Dorsolateral prefrontal cortex (tissue), 122 donors: ENCODE measurements at places on chromosomes 6 and 20.
A peak's percentile ranks its signal among the peaks of the same experiment; 100 is the strongest.

DNA sequence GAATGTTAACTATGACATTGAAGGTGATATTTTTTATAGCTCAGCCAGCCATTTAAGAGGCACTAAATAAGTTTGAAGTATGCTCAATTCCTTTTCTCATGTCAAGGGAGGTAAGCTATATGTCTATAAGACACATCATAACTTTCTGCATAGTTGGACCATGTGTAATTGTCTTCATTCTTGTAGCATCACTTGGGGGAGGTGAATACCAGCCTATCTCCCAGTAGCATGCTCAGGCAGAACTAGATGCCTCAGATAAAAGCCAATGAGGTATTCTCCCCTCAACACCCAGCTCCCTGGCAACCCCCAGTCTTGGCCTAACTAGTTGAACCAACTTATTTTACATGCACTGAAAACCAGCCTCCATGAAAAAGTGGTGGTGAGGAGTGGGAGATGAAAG is 158.3 kb upstream of the JAG1 start:
- DNase-seq, result no peak

DNA sequence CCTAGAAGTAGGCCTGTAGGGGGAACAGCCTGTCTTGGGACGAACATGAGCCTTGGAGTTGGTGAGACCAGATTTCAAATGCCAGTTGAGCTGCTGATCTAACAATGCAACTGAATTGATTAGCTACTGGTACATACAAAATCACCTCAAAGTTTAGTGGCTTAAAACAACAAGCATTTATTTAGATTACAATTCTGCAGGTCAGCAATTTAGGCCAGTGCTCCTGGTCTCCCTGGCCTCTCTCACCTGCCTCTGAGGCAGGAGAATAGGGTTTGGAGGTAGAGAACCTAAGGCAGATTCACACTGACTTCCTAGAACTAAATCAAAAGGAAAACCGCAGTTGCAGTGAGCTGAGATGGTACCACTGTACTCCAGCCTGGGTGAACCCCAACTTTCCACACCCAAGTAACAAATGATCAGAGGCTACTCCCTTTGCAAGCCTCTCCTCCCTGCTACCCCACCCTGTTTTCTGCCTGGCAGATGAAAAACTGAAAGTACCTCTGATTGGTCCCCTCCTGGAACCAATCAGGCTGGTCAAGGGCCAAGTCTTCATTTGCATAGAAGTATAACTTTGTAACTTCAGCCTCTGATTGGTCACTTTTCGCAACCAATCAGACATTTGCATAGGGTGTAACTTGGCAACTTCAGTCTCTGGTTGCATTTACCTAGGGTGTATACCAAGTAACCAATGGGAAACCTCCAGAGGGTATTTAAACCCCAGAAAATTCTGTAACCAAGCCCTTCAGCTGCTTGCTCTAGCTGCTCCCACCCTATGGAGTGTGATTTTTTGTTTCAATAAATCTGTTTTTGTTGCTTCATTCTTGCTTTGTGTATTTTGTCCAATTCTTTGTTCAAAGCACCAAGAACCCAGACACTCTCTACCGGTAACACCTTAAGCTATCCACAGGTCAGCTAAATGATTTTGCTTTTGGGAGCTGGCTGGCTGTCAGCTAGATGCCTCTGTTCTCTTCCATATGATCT is 8.1 kb upstream of the UBR2 start:
- DNase-seq, result no peak

GRCh38 chr6:160679402-160679769 is 15.3 kb upstream of the LPA start:
- no peak for DNase-seq

GRCh38 chr6:142326540-142326939 is 24.7 kb downstream of the ADGRG6 start:
- DNase-seq, result no peak

GRCh38 chr20:36279776-36280175 is 26.4 kb upstream of the DLGAP4 start:
- no peak for DNase-seq

- no peak for DNase-seq
Measured at GRCh38 chr6:96683819-96684528, 121.0 kb downstream of the FHL5 start.

GRCh38 chr6:2634139-2634964 is 116.4 kb downstream of the MYLK4 start:
- DNase-seq, result peak; percentile 80

DNA sequence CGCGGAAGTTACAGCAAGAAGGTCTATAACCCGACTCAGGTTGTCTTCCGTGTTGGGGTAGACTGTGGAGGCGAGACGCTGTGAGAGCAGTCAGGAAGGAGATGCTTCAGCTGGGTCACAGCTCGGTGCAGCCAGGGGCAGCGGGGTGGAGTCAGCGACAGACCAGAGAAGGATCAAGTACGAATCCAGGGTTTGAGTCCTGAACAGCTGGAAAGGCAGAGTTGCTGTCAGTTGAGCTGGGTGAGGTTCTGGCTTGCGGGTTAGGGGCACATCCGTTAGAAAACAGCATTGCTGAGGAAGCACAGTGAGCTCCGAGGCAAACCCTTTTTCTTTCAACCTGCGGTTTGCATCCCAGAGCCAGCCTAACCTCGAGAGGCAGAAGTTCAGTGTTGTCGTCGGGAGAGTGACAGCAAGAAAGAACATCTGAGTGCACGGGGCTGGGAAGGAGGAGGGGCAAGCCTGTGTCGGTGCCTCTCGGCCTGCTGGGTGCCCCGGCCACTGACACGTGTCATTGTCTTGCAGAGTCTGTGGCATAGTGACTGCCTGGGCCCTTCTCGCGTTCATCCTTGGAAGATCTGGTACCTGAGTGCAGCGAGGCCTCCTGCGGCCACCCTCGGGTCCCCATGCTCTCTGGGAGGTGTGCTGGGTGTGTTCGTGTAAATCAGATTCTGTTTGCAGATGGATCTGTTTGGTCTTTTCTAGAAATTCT is 20.0 kb downstream of the PNLDC1 start:
- DNase-seq, result no peak

- DNase-seq, result no peak
Measured at GRCh38 chr6:118207947-118208346, 300.9 kb downstream of the SLC35F1 start.

- DNase-seq, result no peak
Measured at GRCh38 chr6:45012687-45013086, 315.4 kb upstream of the RUNX2 start.

DNA sequence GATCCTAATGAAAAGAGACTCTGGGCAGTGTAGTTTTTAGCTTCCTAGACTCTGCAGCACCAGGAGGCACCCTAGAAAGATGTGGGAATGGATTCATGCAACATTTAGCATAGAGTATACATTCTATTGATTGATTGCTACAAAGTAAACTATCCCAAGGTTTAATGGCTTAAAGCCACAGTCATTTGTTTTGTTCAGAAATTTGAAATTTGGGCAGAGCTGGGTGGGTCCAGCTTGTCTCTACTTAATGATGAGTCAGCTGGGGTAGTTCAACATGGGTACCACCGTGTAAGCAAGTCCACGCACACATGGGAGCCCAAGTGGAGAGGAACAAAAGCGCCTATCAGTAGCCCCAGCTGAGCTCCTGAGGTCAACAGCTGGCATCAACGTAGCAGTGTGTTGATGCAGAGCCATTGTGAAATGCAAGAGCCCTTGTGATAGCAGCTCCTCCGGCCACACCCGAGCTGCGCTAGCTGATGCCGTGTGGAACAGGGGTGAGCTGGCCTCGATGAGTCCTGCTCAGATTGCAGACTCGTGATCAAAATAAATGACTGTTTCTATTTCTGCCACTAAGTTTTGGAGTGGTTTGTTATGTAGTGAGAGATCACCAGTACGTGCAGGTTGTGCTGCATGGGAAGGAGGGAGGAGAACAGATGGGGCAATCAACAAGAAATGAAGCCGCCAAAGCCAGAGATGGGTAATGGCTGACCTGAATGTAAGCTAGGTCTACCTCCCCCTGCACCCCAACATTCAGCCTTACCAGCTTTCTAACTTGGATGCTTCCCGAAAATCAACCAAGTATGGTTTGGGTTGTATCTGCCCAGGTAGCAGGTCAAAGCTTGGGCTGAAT is 45.7 kb upstream of the TRAF3IP2 start:
- DNase-seq, result no peak

- DNase-seq, result no peak
Measured at GRCh38 chr20:58277107-58277506, 32.4 kb upstream of the RAB22A start.

DNA sequence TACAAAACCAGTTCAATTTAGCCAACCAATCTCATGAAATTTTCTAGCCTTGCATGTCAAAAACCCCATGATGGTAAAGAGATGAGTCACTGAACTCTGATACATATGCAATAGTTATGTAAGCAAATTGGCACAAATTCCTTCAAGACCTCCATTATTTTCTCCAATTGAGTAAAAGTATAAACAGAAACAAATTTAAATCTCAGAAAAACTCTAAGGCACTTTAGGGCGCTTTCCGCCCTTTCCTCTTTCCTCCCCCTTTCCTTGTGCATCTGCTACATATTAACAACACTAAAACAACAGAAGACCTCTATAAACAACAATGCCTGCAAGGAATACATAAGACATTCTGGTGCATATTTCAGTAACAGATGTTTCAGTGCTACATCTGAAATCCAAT is 48.5 kb downstream of the KIF13A start:
- DNase-seq, result no peak

DNA sequence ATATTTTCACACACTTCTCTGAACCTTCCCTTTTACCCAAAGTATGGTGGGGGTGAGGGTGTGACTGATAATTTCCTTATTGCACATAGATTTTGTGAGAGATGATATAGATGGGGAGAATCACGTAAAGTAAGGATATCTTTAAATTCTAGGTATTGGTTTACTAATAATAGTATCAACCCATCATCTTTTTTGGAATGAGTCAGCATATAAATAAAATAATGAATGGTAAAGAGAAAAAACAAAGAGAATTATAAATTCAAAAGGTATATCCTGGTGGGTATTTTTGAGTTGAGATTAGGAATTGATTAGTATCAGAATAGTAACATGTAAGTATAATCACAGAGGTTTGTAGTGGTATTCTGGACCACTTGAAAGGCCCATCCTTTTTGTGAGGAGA is 56.1 kb downstream of the MACROD2 start:
- no peak for DNase-seq

GRCh38 chr20:63342561-63343459 is 18.3 kb downstream of the CHRNA4 start:
- DNase-seq, result no peak

GRCh38 chr6:140043357-140043756 is 668.9 kb upstream of the CITED2 start:
- DNase-seq, result no peak

DNA sequence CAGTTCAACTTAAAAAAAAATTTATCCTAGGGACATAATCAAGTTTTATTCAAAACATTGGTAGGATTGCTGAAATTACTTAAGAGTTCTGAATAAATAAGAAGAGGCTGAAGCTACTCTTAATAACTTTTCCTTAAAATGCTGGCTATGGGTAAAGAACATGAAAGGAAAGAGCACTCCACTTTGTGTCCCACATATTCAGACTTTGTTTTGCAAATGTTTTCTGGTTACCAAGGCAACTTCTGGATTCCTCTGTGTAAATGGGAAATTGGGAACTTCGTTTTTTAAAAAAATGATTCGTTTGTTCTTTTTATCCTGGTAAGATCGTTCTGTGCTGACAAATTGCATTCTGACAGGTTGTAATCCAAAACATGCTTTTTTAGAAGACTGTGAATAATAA is 115.0 kb downstream of the KIF6 start:
- no peak for DNase-seq

DNA sequence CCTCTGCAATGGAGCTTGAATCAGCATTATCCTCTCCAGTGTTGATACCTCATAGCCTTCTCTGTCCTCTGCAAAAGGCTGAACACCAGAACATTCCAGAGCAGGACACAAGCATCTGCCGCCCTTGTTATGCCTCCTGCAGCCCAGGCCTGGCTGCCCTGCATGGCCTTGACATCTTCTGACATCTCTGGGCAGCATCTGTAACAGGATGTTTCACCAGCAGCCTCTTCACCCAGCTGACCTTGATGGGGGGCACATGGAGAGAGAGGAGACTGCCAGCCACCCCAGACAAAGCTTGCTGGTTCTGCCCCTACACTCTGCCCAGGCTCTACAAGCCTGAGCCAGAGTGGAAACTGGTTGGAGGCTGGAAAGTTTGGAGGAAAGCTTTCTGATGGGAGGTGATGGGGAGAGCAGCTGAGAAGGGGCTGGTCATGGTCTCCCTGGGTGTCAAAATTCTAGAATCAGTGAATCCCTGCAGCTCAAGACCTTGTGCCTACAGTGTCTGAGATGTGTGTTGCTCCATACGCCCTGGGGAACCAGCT is 145.1 kb downstream of the MRPL14 start:
- no peak for DNase-seq

GRCh38 chr6:37190159-37190535 is 20.2 kb downstream of the PIM1 start:
- no peak for DNase-seq

GRCh38 chr20:11826334-11826733 is 91.4 kb upstream of the BTBD3 start:
- no peak for DNase-seq

- no peak for DNase-seq
Measured at GRCh38 chr20:38241201-38241600, 19.3 kb downstream of the KIAA1755 start.

GRCh38 chr6:86251106-86251505 is 608.4 kb upstream of the SYNCRIP start:
- no peak for DNase-seq

- no peak for DNase-seq
Measured at GRCh38 chr20:63969838-63970713, at the start of gene ZNF512B. Gene ZNF512B (minus strand): TSS chr20:63969930. CDS start chr20:63967950, 1,980 bp downstream.

GRCh38 chr6:53284901-53285300 is 63.8 kb downstream of the ELOVL5 start:
- no peak for DNase-seq

DNA sequence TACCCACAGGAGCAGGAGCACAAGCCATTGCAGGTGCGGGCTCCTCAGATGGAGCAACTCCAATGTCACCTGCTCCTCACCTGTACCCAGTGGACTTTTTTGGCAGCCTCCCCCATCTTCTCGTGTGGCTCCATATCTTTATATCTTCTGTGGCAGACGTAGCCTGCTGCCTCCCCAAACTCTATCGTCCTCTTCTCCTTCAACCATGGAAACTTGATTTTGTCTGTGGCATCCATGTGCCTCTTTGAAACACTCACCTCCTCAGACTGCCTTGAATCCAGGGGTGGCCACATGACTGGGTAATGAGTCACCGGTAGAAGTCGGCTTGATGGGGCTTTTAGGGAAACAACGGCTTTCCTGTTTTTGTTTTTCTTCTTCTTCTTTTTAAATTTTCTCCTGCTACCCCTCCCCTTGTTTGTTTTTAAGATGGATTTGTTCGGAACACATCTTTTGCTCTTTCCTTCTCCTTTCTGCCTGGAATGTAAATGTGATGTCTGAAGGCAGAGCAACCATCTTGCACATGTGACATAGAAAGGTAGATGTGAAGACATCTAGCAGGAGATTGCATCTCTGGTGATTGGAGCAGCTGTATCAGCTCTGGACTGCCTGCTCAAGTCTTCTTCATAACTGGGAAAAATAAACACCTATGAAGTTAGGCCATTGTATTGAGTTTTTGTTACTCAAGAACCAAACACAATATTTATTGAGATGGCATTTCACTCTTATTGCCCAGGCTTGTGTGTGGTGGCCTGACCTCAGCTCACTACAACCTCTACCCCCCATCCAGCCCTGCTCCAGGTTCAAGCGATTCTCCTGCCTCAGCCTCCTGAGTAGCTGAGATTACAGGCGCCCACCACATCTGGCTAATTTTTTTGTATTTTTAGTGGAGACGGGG is 69.9 kb upstream of the DDR1 start:
- DNase-seq, result no peak

- peak; percentile 81 for DNase-seq
Measured at GRCh38 chr6:75204217-75204958, 1.5 kb downstream of the COL12A1 start.
